ENCODE measurements at places on chromosomes 7 and 10.

- DNase-seq, result no peak
These were observed 30.3 kb downstream of the MKI67 start for GRCh38 chr10:128095753-128096469.

- DNase-seq, result no peak
These were observed 868.1 kb downstream of the LRMDA start for GRCh38 chr10:76299501-76299900.

- DNase-seq, result no peak
These were observed 11.4 kb upstream of the DOCK1 start for GRCh38 chr10:126893841-126894240.

DNA sequence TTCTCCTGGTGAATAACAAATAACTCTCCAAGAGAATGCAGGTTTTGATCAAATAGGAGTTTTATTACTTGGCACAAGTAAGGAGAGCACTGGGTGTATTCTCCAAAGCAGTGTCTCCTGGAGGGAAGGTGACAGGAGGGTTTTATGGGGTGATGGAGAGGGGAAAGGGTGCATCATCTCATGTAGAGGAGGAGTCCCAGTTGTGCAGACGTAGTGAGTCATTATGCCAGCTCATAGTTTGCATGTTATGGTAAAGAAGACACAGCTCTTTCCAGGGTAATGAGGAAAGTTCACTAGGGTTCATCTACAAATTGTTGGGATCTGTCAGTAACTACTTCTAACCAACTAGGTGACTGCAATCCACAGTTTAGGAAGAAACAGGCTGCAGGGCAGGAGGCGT, 347.9 kb upstream of the MEOX2 start:
- no peak for DNase-seq

DNA sequence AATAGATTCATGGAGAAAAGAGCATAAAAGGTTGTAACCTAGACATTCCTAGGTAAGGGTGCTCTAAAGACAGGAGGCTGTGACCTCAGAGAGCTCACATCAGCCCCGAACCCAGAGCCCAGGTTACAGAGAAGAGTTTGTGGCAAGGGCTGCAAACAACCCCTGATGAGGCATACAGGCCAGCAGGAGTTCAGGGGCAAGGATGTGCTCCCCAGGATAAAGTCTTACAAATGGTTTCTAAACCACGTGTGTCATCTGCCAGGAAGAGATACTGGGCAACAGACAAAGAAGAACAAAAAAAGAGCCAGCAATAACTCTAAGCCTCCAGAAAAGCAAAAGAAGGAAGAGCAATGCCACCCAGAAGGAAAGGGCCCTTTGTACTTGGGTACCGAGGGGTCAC, 27.7 kb downstream of the NCAPG2 start:
- DNase-seq, result no peak

- DNase-seq, result no peak
These were observed 2.2 kb upstream of the STRIP2 start for GRCh38 chr7:129431911-129432643.

DNA sequence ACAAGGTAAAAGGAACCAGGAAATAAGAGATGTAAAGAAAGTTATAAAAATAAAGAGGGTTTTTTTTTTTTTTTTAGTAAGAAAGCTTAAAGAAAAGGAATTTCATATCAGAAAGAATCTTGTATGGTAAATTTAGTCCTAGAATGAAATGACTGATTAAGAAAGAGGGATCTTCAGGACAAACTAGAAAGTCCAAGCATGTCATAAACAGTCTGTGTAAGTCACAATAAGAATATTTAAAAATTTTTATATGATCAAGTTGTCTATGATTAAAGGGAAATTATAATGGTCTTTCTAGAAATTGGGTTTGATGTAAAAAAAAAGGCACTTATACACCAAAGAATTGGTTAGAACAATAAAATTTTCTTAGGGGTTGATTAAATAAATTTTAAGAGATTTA, 289.5 kb downstream of the XPNPEP1 start:
- DNase-seq, result no peak

DNA sequence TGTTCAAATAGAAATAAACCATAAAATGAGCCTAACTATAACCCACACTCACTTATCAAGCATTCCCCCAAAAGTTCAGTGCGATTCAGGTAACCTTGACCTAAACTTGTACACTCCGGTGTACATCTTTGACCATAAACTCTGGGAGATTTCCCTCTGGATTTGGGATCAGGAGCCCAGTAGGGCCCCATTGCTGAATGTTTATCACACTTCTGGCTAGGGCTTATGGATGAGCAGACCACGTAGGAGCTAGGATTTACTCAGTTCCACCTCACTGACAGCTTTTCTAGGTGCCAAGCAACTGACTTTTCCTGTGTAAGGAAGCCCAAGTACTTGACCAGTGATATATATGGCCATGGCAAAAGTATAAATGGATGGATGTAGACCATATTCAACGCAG, 113.7 kb downstream of the SVOPL start:
- no peak for DNase-seq

- DNase-seq, result no peak
These were observed 22.6 kb downstream of the EPDR1 start for GRCh38 chr7:37942934-37943610.

GRCh38 chr10:108904163-108904838, 1019.0 kb downstream of the XPNPEP1 start:
- DNase-seq, result no peak

DNA sequence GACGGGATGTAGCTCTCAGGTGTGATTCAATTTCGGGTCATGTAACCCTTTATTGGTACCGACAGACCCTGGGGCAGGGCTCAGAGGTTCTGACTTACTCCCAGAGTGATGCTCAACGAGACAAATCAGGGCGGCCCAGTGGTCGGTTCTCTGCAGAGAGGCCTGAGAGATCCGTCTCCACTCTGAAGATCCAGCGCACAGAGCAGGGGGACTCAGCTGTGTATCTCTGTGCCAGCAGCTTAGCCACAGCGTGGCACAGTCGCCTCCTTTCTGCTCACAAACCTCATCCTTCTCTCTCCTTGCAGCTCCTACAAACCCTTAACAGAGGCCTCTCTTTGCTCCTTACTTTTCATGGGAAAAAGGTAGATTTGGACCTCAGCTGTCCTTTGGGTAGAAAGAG, 197.5 kb upstream of the PRSS58 start:
- no peak for DNase-seq

- no peak for DNase-seq
These were observed 114.1 kb downstream of the MAGI2 start for GRCh38 chr7:79339208-79339925.

GRCh38 chr10:112732277-112732921, 217.6 kb upstream of the TCF7L2 start:
- no peak for DNase-seq

- DNase-seq, result no peak
These were observed 453.7 kb upstream of the POT1 start for GRCh38 chr7:125383324-125383723.

- no peak for DNase-seq
These were observed 298.7 kb upstream of the NFE2L3 start for GRCh38 chr7:25853314-25853713.

GRCh38 chr7:33050535-33051318, 11.8 kb downstream of the NT5C3A start:
- no peak for DNase-seq

GRCh38 chr7:141257597-141257996, 183.7 kb downstream of the TMEM178B start:
- DNase-seq, result no peak

GRCh38 chr10:34758447-34758996, 56.6 kb downstream of the PARD3 start:
- no peak for DNase-seq

- DNase-seq, result no peak
These were observed 89.7 kb upstream of the RPA3 start for GRCh38 chr7:7808156-7808555.

- no peak for DNase-seq
These were observed 168.3 kb upstream of the SP8 start for GRCh38 chr7:20954711-20955619.
